ENCODE measurements at places on chromosomes 2 and 18.

DNA sequence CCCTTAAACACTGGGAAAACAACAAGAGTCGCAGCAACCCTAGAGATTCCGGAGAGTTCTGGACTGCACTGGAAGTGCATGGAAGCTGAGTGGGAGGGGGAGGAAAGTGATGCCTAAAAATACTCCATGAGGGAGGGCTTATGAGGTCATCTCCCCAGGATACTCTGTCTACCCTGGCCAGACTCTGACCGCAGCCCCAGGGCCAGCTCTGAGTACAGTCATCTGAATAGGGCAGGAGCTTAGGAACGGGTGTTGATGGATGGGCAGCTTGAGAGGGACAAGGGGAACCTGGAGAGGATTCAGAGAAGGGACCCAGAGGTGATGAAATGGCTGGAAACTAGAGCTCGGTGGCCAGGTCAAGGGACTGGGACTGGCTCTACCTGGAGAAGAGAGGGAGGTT is 79.3 kb upstream of the IGFBP5 start:
- DNase-seq: no peak

DNA sequence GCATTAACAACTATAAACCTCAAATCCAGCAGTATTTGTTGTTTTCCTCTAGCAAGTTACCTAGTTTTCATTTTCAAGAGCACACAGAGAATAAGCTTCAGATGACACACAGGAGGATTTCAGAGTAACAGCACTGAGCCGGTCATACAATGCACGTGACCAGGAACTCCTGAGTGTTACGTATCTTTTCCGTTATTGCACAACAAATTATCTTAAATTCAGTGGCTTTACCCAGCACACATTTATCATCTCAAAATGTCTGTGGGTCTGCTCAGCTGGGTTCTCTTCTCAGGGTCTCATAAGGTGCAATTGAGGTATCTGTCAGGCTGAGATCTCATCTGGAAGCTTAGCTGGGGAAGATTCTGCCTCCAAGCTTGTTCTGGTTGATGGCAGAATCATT is 379.5 kb upstream of the KLHL29 start:
- no peak for DNase-seq

GRCh38 chr2:174807931-174808330 is 43.7 kb upstream of the CHRNA1 start:
- DNase-seq: no peak

GRCh38 chr2:31475692-31476091 is 61.1 kb upstream of the XDH start:
- DNase-seq: no peak

- DNase-seq: no peak
Measured at GRCh38 chr18:48785091-48785614, 165.6 kb downstream of the SMAD7 start.

DNA sequence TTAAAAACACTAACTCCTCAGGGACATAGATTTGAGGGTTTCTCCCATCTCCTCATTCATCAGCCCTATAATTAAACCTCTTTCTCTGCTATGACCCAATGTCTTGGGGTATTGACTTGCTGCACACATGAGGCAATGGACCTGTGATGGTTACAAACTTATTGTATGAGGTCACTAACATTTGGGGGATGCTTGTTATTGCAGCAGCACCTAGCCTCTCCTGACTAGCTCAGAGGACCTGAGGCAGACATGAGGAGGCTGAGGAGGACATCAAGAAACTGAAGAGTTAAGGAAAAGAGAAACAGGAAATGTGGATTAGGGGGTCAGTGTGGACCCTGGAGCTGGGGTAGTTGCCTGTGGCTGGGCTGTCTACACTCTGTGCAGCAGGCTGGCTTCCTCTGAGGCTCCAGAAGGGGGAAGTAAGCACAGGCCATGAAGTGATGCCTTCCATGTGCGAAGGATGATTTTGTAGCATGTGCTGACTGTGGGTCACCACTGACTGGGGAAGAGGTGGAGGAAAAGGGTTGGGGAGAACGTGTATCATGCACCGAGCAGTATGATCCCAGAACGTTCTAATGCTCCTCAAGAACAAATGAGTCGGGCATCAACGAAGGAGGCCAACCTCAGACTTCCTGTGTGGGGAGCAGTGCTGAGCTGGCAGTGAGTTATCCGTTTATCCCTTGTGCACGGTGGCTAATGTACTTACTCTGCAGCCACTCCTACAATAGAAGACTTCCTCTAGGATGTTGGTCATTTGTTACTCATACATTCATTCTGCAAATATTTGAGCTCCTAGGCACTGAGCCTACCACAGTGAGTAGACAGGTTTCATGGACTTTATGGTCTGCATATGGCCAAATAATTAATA is 42.1 kb upstream of the RFX8 start:
- no peak for DNase-seq

DNA sequence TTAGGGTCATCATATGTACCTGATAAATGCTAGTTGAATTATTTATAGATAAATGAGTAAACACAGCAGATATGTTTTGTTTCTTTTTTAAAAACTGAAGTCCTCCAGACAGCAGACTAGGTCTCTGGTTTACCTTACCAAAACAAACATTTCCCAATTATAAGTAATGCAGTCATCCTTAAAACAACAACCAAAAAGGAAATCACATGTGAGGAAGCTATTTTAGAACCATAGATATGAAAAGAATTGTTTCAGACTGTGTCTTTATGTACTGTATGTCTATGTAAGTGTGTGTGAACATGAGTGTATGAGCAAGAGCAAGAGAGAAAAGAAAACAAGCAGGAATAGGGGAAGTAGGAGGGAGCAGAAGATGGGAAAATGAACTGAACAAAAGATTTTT is 441.0 kb downstream of the CPS1 start:
- DNase-seq: no peak

- no peak for DNase-seq
Measured at GRCh38 chr2:107635883-107636282, 190.8 kb upstream of the RGPD4 start.

DNA sequence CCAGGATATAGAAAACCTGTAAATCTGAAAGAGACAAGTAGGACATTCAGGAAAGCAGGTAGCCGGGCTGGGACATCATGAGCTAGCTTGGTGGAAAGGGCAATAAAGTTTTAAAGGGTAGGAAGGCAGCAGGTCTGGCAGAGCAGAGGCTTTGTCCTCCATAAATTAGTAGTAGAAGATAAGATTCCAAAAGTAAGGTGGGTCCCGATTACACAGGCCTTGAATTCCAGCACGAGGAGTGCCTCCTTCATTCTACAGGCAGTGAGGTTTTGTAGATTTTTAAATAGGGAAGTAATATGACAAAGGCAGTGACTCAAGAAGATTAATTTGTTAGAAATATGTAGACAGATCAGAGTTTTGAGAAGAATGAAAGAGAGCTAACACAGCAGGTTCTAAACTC is 160.7 kb downstream of the DTNB start:
- no peak for DNase-seq

- DNase-seq: no peak
Measured at GRCh38 chr2:46077522-46078107, 219.6 kb upstream of the EPAS1 start.

- DNase-seq: no peak
Measured at GRCh38 chr2:34029073-34029472, 430.0 kb upstream of the FAM98A start.

DNA sequence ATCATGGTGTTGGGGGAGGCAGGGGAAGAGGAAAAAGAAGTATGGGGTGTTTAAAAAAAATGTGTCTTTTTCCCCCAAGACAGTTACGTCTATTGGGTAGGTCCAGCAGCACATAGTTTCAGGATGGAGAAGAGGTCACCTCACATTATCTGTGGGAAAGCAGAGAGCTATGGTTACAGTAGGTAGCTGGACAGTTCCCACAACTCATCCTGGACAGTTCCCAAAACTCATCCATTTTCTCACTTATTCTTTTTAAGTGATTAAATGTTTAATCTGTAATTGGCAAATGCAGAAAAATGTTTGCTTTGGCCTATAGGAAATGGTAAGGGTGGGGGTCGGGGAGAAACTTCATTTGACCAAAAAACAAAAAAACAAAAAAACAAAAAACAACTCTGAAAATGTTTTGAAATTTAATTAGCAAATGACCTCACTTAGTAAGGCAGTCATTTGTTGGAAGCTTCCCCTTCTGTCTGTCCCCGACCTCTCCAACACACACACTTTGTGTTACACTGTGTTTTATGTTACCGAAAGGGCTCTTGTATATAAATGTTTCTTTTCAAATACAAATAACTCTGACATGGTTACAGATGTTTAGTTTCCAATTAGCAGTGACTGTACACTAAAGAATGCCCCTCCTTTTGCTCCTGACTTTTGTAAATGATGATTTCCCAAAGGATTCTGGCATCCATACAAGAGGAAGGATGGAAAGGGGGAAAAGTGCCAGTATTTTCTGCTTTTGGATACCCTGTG is 173.3 kb upstream of the ZFP36L2 start:
- no peak for DNase-seq

DNA sequence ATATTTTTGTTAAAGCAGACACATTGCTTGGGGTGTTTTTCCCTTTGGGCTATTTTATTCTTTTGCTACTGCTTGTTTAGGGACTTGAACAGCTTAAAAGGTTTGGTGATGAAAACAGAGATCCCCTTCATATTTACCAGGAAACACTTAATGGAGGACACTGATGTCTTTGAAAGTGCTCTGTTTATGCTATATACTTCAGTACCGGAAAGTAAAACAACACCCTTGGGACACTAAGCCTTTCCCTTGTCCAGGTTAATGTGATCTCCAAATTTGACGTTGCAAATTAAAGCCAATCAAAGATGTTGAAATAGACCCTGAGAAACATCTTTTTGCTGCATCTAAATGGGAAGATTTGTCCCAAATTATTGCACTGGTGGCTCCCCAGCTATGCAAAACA is 564.6 kb upstream of the PKDCC start:
- DNase-seq: no peak

All from T follicular helper cell (primary cell).